AG08395 (cell line): ENCODE measurements at places on chromosomes 11 and 22.

DNA sequence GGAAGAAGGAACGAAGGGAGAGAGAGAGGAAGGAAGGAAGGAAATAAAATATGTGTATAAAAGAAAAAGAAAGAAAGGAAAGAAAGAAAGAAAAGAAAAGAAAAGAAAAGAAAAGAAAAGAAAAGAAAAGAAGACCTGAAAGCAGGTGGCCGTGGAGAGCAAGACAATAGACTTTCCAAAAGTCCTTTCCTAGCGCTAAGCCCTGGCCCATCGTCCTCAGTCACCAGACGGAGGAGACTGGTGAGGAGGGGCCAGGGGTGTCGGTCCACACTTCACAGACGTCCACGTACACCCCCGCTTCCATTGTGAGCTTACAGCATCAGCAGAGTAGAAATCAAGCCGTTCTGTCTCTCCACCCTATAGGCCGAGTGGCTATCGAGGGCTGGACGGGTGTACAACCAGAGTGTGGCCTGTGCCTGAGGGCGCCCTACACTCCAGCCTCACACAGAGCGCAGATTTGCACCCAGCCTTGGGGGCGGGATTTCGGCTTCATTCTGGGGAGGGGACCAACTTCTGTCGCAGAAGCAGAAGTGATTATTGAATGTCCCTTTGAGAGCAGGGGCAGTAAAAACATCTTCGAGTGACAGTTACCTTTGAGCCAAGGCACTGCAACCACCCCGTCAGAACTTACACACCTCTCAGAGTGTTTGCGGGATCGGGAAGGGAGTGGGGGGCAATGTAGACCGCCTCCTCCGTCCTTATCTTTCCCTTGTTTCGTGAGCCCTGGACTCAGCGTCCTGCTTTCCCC, 2.0 kb upstream of the BSX start:
- DNase-seq: no peak

DNA sequence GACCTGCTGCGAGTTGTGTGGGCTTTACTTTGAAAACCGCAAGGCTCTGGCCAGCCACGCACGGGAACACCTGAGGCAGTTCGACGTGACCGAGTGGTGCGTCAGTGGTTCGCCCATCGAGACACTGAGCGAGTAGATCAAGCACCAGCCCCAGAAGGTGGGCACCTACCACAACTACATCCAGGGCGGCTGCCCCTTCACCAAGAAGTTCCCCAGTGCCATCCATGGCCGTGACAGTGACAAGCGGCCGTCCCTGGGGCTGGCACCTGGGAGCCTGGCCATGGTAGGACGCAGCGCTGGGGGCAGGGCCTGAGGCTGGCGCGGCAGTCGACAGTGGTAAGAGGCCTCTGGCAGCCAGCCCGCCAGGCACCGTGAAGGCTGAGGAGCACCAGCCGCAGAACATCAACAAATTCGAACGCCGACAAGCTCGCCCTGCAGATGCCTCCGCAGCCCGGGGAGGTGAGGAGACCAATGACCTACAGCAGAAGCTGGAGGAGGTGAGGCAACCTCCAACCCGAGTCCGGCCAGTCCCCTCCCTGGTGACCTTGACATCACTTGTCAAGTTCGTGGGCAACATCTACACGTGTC, 545.2 kb upstream of the CCDC179 start:
- DNase-seq: no peak

DNA sequence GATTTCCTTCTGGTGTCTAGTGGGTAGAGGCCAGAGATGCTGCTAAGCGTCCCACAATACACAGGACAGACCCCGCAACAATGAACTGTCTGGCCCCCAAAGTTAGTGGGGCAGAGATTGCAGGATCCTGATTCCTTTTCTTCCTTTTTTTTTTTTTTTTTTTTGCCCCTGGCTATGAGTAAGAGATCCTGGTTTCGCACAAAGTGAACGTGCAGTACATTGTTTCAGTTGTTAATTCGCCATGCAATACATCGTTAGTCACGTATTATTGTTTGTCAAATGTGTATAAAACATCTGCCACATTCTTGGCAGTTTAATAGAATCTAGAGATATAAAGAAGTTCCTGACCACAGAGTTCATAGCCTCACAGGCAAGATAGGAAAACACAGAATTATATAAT, 20.2 kb downstream of the ST3GAL4 start:
- no peak for DNase-seq

DNA sequence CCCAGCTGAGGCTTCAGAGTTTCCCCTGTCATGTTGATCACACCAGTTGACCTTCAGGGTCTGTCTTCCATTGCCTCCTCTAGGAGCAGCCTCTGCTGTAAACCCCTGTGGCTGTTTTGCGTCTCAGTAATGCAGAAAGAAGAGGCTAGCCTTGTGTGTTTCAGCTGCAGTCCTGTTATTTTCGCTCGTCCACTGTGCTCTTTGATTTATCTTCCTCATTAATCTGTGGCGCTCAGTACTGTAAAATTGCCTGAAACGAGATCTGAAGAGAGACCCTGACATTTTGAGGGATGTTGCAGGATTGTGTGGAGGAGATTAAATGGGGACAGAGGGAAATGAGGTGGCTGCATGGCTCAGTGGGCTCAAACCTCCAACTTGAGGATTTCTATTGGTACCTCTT, 163.7 kb downstream of the DBX1 start:
- no peak for DNase-seq

- DNase-seq: no peak
These were observed 30.0 kb upstream of the TLCD5 start for GRCh38 chr11:120295099-120295498.

- DNase-seq: no peak
These were observed 683.3 kb downstream of the LUZP2 start for GRCh38 chr11:25180187-25180586.

DNA sequence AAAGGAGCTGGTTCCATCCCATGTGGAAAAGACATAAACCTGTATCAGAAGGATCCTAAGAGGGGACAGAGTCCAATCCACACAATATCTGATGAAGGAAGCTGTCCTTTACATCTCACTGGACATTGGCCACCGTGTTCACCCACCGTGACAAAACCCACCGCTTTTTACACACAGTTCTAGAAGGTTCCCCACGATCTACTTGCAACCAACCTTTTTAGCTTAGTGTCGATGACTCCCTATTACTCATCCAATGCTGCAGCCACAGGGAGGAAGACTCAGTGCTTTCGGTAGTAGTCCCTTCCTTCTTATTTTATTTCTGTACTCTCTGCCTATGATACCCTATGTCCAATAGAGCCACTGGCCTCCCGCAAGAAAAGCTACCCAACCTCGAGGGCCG, 65.4 kb downstream of the MAPK1 start:
- no peak for DNase-seq

- peak; percentile 25 for DNase-seq
These were observed 24.3 kb downstream of the MPPED2 start for GRCh38 chr11:30561691-30562415.

DNA sequence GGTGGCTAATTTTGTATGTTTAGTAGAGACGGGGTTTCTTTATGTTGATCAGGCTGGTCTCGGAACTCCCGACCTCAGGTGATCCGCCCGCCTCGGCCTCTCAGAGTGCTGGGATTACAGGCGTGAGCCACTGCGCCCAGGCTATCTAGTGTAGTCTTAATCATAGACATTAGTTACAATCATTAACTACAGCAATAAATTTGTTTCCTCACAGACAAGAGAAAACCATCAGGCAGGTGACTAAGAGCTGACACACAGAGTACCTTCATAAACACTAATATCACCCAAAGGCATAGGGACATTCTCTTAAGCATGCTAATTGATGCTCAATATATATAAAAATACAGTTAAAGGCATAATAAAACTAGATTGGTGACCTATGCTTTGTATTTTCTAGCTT, 19.4 kb downstream of the SDHD start:
- no peak for DNase-seq
